NCI-H345 (cell line): ENCODE measurements at places on chromosomes 4 and X.

- no peak for DNase-seq
Observed at GRCh38 chrX:104166735-104167436, 633 bp downstream of the FAM199X start.

GRCh38 chr4:115780835-115781234, 667.4 kb upstream of the NDST4 start:
- no peak for DNase-seq

DNA sequence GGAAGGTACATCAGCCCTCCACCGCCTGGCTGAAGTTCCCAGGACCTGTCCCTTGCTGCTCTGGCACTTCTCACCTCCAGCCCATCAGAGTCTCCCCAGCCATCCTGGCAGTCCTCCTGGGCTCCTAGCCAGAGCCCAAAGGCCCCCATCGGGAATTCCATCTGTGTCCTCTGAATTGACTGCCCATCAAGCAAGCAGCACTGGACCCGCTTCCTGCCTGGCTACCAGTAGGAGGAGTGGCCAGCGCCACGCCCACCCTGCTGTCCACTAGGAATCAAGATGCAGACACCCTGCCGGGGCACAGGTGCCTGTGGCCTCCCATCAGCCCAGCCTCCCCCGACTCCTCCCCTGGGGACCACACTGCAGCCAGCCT, 47.2 kb downstream of the C4orf50 start:
- DNase-seq = no peak

GRCh38 chr4:168574581-168575295, 77.9 kb downstream of the PALLD start:
- DNase-seq = no peak

DNA sequence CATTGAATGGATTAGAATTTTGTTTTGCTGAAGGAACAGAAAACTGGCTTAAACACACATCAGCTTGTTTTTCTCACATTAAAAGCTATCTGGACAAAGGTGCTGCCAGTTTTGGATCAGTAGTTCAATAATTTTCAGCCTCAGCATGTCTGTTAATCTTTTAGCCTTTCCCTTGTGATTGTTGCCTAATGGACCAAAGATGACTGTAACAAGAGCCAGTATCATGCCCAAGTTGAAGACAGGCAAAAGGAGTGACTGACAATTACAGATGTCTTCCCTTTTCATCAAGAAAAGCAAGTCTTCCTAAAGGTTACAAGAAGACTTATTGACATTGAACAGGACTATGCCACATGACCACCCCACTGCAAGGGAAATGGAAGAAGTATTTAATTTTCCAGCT, 419.7 kb downstream of the MAPK10 start:
- no peak for DNase-seq

DNA sequence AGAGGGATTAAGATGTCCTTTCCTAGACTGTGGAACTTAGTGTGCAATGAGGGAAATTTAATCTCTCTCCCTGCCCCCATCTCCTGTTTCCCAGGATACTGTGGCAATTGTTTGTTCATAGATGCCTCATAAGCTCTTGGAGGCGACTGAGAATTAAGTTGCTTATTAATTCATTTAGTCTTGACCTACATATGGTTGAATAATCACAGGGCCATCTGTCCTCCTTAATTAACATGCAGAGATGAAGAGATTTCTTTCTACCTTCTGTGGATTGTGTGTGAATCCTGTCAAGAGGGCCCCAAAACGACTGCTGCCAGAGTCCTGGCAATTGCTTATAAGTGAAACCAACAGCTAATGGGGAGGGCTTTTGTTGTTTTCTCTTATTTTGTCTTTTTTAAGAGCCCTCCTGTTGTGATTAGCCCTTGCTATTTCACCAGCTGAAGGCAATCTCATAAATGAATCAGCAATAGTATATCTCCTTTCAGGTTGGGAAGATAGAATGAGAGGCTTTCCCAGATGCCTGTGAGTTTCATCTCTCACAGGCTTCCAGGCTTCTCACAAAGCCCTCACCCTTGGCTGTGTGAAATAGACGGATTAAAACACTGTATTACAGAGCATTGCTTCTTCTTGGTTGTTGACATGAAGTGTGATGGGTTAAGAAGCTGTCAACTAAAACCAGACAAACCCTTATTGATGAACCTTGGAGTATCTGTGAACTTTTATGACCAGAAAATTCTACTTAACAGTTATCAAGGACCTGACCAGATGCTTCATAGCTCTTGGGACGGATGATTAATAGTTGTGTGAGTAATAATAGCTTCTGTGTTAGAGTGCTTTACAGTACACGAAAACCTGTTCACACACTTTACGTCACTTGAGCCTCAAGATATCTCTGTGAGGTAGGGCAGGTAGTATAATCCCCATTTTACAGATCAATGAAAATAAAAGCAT, 58.5 kb downstream of the PGRMC2 start:
- no peak for DNase-seq

- DNase-seq = no peak
Observed at GRCh38 chr4:22071749-22072148, 123.2 kb upstream of the KCNIP4 start.

GRCh38 chr4:87092389-87093141, 127.9 kb downstream of the KLHL8 start:
- peak; percentile 72 for DNase-seq

GRCh38 chr4:180999217-180999616, 1244.0 kb upstream of the TENM3 start:
- no peak for DNase-seq

DNA sequence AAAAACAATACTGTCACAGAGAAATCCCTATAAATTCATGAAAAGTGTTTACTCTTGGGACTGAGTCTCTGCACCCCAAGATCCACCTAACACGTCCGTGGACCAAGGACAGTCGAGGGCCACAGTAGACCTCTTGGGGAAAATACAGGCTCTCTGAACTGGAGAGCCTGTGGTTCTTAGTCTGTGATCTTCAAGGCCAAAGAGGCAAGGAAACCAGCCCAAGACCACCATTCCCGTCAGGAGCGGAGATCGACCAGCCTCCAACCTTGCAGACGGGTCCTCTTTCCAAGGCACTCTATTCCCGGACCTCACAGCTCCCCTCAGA, 1.6 kb upstream of the APBB2 start:
- no peak for DNase-seq

DNA sequence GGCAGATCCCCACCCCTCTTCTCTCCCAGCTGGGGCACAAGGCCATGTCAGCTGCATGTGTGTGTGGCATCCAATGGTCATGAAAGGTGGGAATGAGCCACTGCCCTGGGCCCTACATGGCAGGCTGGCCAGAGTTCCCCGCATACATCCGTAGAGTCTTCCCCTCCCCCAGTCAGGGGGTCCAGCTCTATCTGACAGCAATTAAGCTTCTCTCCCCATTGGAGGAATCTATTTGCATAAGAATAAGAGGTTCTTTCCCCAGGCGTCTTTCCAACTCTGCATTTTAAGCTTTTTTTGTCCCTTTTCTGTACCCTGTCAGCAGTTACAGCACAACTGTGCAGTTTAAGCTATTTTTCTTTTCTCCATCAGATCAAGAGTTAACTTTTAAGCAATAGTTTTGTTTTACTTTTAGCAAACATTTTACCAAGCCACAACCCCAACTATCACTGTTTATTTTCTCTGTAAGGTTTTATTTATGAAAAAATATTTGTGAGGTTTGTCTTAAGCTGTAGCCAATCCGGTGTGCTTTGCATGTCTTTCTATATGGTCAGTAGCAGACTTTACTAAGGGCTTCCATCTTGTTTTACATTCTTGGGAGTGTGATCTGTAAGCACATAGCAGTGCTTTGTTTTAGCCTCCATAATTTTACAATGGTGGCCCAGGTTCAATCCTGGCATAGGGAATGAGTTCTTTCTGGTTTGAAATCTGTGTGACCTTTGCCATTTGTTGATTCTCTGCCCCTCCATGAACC, 28.7 kb downstream of the NLRP2B start:
- DNase-seq = no peak

DNA sequence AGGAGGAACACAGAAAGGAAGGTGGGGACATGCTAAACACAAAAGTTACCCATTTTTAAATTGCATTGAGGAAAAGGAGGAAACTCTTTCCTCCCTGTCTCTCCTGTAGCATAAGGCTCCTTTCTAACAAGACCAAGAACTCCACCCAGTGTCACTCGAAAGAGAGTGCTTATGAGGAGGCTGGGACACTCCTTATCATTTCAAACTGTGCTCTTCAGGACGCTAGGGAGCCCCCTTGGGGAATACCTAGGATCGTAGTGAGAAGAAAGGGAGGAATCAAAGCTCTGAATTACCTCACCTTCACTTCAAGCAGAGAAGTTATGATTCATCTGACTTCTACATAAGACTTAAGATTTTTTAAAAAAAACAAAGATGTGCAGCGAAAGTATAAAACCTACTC, 65.5 kb downstream of the F9 start:
- DNase-seq = no peak

DNA sequence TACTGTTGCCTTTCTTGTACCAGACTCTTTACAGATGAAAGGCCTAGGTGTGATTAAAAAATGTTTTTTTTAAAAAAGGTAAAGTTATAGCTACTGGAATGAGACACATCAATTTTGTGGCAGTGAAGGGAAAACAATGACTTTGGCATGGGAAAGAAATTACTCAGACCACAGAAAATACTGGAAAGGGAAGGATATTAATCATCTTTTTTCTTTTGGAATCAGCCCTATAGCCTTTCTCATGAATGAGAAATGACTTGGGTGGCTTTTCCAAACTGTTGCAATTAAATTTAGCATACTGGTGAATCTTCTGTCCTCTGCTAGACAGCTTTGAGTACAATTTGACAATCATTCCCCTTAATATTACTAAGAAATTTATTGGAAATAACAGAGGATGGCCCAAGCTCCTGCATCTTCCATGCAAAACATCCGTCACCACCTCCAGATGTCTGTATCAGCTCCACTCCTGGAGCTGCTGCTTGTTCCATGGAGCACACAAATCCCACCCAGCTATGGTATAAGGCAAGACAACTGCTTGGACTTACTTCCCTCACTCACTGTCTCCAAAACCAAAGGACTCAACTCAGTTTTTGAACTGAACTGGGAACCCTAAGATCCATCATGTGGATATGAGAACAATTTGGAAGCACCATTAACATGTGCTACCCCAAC, 97.6 kb upstream of the ARSJ start:
- DNase-seq = no peak

DNA sequence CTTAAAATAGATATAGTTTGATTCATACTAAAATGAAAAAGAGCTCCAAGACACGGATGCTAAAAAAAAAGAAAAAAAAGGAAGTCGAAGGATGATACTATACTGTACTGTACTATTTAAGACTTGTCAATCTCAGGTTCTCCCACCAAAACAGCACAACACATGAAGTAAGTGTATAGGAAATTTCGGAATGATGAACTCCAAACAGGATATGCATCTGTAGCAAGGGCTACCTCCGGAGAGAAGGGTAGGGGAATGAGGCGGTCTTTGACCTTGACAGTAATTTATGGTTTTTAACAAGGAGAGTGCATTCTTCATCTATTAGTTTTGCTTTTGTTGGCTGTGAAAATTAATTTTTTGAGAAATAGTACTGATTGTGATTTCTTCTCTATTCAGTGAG, 541 bp upstream of the FIP1L1 start:
- no peak for DNase-seq

DNA sequence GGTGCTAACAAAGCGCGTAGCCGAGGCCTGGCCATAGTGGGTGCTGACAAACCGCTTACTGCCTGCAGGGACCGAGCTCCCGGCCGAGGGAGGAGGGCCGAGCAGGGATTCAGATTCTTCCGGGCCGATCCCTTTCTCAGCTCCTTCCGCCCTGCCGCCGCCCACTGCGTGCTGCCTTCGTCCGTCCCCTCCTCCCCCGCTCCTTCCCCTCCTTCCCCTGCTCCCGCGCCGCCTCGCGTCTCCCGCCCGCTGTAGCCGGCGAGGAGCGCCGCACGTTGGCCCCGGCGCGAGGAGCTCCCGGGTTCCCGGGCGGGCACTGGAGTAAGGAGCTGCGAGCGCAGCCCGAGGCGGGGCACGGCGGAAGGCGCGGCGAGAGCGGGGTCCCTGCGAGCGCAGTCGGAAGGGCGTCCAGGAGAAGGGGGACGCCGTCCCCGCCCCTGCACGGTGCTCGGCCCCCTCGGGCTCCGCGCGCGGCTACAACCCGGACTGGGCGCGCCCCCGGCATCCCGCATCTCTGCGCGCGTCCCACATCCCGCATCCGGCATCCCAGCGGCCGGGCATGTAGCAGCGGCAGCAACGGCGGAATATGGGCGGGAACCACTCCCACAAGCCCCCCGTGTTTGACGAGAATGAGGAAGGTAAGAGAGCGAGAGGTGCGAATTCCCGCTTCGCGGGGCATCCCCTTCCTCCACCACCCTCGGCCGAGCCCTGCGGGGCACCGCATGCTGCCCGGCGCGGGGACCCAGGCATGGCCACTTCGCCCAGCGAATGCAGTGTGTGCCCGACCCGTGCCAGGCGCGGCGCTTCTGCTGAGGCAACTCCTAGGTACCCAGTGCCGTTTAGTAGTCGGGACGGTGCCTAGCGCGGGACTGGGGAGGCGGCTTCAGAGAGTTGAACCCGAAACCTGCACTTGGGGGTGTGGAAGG, at the start of gene STK32B:
TSS of gene STK32B (plus strand) at position 203 of the 926 bp plus-strand sequence.
- DNase-seq = peak; percentile 29

- no peak for DNase-seq
Observed at GRCh38 chr4:6688879-6689505, 4.7 kb upstream of the S100P start.

- DNase-seq = no peak
Observed at GRCh38 chr4:6466756-6467381, 5.5 kb downstream of the PPP2R2C start.

GRCh38 chr4:48247142-48247877, 22.3 kb downstream of the TEC start:
- no peak for DNase-seq
